ENCODE measurements at places on chromosomes 6 and 20.

DNA sequence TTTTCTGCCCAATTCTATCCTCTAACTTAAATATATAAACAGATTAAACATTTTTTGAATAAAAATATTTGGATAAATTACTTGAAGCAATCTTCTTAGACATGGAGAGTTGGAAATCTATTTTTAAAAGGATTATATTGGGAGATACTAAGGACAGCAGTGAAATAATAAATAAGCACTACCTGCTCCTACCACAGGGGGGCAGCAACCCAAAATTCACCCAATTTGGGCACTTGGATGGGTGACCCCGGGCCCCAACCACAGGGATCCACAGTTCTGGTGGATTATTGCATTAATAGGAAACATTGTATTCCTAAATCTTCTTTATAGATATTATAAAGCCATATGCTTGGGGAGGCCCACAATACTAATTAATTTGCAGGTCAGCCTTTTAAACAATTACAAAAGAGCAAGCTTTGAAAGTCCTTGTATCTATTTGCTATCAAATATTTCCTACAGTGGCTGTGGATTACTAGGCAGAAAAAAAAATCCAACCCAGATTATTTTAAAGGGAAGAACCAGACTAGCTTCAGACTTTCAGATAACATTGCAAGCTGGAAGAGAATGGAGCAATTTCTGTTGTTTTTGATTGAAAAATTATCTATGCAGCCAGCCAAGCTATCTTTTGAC, 66.4 kb upstream of the PDE10A start:
- no peak for DNase-seq

DNA sequence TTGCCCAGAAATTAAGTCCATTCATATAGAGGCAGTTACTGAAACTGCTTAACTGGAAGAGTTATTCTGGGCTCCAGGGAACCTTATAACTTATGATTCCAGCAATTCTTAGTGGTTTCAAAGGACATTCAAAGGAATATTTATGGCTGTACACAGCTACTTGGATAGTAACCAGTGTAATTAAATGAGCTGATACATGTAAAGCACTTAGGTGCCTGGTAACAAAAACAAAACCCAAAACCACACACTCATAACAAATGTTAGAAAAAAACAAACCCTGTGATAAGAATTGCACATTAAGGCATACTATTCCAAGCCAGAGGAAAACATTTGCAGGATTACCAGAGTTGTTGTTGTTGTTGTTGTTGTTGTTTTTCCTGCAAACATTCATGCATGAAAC, 51.5 kb downstream of the STK4 start:
- no peak for DNase-seq

DNA sequence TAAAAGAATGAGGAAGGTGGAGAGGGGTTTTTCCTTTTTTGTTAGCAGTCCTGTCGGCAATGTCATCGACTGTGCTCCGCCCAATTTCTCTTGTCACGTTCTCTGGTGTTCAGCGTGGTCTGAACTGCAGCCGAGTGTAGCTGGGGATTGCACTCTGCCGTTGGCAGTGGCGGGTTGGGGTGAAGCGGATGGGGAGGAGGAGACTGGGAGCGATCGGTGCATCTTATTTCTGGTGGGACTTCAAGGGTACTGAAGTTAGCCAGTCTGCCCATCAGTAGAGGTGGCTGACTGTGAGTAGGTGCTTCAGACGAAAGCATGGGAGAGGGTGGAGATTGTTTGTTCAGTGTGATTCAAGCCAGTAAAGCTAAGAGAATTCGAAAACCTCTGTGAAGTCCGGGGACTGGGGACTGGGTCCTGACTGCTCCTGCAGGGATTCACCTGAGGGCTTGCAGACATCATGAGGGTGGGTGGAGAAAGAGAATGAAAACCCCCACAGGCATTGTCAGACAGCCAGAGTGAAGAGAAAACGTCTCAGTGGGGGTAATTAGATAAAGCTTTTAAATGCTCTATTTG, 5.1 kb downstream of the RREB1 start:
- no peak for DNase-seq

DNA sequence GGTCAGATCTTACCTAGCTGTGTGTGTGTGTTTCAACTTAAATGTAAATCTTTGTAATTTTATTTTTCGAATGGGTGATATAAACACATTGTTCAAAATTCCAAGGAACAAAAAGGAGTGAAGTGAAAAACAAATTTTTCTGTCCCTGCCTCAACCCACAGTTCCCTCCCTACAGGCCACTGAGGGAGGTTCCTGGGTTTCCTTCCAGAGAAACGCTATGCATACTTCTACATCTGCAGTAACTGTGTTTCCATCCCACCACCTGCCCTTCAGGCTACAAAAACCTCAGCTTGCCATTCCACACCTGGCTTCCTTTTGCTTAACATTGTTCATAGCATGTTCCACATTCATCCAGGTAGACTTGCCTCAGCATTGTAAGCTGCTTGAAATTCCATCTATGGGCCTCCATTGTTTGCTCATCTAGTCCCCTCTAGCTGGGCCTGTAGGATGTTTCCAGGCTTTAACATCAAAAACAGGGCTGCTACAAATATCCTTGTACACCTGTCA, 12.0 kb downstream of the ANGPT4 start:
- DNase-seq: no peak

GRCh38 chr6:133435065-133435728, 194.0 kb downstream of the EYA4 start:
- DNase-seq: peak; percentile 25

- DNase-seq: no peak
Measured at GRCh38 chr6:63864671-63865318, 229.2 kb downstream of the PHF3 start.

DNA sequence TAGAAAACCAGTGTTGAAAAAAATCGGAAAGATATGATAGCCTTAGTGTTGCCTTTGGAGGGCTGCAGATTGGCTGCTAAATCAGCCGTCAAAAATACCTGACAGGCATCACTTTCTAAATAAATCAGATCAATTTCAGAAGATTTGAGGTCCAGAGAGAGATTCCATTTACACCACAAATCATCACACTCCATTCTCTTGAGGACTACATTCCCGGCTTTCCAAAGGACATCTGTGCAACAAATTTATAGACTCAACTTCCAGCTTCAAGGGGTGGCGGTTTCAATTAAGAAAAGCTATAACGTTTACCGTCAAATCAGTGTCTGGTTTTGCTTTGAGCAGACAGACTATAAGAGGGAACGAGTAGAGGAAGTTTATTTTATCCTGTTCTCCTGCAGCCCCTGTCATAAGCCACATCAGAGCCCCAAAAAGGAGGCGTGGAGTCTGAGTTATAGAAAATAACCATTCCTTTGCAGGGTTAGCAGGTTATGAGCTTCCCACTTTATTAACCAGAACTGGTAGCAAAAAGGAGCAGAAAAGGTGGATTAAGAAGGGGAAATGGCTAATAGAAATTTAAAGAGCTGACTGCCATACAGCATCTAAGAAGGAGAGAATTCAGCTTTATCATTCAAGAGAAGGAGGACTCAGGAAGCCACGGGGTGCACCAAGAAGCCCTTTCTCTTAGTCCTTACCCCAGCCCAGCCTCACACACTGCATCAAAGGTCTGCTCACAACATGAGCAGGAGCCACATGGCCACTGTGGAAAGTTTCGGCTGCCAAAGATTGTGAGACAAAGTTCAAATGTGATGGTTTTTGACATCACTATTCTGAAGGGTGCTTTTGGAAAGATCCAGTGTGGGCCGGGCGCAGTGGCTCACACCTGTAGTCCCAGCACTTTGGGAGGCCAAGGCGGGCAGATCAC, 12.9 kb upstream of the UQCC2 start:
- DNase-seq: no peak

DNA sequence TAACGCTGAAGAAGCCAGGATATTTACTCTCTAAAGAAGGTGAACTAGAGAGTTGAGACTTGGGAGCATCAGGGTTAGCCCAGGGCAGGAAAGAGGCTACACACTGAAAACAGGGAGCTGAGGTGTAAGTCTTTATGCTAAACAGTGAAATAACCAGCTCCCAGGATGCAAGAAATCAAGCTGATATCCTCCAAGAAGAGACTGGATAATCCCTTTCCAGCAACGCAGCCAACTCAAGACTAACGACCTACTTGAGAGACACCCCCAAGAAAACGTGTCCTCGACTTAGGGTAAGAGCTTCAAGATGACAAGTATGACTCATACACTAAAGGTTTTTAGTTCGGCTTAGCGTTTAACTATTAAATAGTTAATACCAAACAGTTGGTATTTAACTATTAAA, 202.2 kb downstream of the TASP1 start:
- no peak for DNase-seq

DNA sequence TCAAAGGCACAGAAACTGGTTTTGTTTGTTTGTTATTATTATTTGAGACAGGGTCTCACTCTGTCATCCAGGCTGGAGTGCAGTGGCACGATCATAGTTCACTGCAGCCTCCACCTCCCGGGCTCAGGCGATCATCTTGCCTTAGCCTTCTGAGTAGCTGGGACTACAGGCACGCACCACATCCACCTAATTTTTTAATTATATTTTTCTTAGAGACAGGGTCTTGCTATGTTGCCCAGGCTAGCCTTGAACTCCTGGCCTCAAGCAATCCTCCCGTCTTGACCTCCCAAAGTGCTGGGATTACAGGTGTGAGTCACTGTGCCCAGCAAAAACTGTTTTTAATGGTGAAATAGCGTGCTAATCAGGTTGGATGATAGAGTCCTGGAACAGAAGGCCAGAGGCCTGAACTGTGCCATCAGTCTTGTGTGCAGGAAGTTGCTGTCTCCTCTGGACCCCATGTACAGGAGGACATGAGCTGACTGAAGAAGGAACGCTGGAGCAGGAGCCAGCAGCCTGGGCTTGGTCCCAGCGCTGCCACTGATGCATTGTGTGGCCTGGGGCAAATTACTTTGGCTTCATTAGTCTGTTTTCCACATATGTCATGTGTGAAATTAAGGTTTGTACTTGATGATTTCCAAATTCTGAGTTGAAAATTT, 4.9 kb downstream of the TM9SF4 start:
- DNase-seq: no peak

DNA sequence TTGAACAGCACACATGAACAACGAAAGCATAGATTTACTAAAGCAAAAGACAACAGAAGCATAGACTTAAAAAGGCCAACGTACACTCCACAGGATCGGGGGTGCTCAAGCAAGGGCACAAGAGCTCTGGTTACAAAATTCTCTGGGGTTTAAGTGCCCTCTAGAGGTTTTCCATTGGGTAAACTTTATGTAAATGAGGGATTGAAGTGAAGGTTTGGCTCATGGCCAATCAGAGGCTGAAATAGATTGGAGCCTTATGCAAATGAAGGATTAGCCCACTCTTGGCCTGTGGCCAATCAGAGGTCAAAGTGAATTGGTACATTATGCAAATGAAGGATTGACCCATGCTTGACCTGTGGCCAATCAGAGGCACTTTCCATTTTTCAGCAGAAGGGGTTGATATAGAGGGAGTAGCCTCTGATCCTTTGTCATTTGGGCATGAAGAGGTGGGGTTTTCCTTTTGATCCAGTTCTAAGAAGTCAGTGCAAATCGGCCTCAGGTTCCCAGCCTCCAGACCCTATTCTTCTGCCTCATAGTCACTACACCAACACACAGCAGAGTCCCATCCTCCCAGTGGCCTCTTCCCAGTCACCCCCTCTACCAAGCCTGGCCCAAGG, 244.9 kb downstream of the THBS2 start:
- DNase-seq: peak; percentile 6
